Erythroblast (primary cell): ENCODE measurements at places on chromosomes 13 and 19.

DNA sequence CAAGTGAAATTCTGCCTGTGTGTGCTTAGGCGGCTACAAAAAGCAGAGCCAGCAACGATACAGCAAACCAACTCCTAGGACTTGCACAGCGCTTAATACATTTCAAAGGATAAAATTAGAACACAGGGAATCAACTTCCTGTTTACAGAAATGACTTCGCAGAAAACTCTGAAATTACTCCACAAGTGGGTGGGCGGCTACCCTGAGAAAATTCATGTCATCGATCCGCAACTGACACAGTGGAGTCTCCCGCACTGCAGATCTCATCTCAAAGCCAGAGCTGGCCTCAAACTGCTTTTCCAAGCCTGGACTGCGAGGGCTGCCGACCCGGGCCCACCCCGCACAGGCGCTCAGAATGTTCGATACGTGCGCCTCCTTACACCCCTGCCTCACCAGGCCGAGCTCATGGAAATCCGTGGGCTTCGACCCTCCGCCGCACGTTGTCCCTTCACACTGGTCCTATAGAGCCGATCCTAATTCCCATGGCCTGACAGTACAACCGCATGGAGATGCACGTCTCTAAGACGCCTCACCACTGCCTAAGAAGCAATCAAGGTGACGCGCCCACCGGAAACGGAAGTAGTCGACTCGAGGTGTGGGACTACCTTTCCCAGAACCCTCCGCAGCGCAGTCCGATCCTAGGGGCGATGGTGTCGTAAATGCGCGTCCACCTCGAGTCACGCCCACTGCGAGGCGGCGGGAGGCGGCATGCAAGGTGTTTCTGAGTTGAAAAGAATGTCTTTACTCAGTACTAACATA is at the start of gene ZNF229:
Gene ZNF229 (minus strand): TSS at position 557 of the 759 bp plus-strand sequence. CDS start 5,625 bp downstream, outside the sequence.
- peak; percentile 95 for DNase-seq

DNA sequence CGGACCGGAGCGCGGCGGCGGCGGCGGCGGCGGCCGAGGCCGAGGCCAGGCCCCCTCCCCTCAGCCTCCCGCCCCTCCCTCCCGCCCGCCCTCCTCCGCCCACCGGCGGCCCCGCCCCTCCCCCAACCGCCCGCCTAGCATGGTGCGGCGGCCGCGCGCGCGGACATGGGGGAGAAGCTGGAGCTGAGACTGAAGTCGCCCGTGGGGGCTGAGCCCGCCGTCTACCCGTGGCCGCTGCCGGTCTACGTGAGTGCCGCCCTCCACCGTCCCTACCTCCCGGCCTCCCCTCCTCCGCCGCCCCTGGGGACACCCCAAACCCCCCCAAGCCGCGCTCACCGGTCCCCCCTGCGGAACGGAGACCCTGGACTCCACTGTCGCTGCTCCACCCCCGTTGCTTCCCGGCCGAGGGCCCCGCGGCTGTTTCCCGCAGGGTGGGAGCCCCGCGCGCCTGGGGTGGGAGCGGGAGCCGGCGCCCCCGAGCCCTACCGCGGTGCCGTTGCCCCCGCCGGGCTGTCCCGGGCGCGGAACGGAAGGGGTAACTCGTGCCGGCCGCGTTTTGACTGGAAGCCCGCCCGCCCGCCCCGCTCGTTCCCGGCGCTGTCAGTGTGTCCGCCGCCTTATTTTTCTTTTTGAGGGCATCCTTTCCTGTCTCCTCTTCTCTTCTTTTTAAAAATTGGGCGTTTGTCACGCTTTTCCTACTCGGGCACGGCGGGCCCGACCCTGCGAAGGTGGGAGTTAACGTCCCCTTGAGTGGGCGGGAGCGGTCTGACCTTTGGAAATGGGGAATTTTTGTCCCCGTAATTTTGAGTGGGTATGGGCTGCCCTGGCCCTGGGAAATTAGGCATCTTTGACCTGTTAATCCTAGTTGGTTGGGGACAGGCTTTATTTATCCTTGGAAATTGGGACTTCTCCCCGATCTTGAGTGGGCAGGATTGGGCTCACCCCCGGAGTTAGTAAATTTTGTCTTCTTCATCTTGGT is 576 bp downstream of the DOT1L start:
- DNase-seq = peak; percentile 63

DNA sequence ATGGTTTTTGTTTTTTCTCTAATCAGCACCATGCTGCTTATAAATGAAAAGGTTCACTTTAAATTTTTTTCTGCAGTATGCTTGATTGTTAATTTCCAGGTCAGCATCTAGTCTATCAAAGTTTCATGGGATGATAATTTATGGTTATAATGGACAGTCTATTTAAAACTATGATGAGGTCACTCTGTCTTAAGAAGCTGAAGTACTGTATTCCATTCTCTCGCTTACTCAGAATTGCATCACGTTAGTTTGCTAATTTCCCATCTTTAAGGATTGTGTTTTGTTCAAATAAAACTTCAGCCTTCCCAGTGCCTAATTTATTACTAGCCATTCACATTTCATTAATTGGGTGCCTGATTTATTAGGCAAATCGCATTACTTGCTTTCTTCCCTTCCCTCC is 94.3 kb downstream of the GPC6 start:
- no peak for DNase-seq

DNA sequence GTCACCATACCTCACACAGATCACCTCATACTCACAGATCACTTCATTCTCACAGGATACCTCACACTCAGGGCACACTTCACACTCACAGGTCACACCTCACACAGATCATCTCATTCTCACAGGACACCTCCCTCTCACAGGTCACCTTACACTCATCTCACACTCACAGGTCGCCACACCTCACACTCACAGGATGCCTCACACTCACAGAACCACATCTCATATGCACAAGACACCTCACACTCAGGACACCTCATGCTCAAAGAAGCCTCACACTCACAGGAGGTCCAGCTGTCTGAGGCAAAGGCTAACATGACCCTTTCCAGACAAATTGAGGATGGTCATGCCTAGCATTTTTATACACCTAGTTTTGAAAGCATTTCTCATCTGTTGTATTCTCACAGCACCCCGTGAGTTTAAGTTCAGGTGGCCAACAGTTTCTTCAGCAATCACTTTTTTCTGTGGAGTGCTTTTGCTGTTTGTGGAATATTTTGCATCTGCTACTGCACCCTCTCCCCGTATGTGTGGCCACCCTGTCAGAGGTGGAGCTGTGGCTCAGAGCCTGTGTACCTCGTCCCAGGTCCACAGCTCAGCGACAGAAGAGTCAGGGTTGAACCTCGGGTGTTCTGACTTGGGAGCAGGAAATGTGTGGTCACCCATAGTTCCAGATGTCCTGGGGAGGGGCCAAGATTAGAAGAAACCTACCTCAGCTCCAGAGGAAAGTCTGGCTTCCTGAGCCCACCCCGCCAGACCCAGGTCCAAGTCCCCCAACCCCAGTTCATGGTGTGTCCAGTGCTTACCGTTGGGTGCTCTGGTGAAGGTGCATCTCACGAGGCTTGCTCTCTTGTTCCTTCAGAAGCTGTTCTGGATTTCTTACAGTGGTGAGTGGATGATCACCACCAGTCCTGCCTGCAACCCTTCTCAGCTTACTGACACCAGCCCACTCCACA is 7.6 kb downstream of the F7 start:
- no peak for DNase-seq

DNA sequence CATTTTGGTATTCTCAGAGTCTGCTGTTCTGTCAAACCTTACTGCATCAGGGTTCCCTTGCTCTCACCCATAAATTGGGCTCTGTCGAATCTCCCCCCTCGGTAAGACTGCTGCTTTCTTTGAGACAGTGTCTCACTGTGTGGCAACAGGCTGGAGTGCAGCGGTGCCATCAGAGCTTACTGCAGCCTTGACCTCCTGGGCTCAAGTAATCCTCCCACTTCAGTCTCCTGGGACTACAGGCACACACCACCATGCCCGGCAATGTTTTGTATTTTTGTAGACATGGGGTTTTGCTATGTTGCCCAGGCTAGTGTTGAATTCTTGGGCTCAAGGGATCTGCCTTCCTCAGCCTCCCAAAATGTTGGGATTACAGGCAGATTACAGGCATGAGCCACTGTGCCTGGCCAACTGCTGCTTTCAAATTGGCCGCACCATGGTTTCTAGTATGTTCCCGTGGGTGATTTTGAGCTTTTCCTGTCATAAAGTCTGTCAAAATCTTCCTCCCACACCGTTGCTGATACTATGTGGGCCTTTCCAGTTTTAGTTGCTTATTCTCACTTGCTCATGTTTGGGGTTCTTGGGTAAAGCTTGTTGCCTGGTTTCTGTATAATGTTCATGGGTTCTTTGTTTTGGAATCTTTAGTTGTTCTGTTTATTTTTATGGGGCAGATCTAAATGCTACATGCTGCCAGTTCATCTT is 10.6 kb downstream of the RFC3 start:
- no peak for DNase-seq

- no peak for DNase-seq
Measured at GRCh38 chr13:95106562-95106961, 194.7 kb downstream of the ABCC4 start.

DNA sequence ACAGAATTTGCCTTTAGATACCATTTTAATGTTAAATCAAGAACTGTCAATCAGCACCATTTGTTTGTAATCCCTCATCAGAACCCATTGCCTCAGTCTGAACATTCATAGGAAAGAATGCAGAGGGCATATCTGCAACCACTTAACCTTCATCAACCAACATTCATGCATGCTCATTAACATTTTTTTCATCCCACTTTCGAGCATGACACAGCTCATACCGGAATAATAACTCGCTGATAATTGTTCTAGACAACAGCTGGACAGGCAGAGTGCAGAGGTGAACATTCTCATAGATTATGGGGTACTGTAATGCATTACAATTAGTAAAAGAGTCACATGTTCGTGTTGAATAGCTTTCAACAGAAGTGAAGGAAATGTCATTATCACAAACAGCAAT is 216.8 kb downstream of the DIAPH3 start:
- DNase-seq = no peak

- no peak for DNase-seq
Measured at GRCh38 chr19:23774524-23774971, 15.9 kb upstream of the ZNF681 start.

DNA sequence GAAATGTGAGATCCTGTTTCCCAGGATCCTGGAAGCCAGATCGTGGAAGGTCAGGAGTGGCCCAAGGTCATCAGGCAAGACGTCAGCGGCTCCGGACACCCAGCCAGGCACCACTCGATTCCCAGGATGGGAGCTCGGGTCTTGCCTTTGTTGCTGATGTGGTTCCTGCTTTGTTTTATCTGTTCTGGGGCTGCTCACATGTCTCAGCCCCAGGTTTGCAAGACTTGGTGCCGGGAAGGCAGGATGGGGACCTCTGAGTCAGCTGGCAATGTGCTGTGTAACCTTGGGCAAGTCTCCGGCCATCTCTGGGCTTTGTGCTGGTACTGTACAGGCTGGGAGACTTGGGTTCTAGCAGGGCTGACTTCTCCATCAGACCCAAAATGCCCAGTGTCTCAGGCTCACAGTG is 1.4 kb upstream of the FCHO1 start:
- DNase-seq = no peak

DNA sequence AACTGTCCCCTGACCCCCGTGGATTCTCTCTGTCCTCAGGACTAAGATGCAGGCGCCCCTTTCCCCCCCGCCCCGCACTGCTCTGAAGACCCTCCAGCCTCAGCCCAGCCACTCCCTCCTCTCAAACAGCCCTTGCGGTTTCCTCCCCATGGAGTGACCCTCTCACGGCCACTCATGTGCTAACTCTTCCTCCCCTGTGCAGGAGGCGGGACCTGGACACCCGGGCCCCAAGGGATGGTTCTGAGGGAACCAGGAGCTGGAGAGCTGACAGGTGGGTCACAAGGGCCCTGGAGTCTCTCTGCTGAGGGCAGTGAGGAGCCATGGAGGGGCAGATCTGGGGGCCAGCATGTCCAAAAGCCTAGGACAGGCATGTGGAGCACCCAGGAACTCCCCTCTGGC is 1.9 kb downstream of the ISOC2 start:
- no peak for DNase-seq
